ENCODE measurements at places on chromosomes 12 and 14.

GRCh38 chr12:57332646-57333312 is 81.8 kb upstream of the STAC3 start:
- DNase-seq = no peak

DNA sequence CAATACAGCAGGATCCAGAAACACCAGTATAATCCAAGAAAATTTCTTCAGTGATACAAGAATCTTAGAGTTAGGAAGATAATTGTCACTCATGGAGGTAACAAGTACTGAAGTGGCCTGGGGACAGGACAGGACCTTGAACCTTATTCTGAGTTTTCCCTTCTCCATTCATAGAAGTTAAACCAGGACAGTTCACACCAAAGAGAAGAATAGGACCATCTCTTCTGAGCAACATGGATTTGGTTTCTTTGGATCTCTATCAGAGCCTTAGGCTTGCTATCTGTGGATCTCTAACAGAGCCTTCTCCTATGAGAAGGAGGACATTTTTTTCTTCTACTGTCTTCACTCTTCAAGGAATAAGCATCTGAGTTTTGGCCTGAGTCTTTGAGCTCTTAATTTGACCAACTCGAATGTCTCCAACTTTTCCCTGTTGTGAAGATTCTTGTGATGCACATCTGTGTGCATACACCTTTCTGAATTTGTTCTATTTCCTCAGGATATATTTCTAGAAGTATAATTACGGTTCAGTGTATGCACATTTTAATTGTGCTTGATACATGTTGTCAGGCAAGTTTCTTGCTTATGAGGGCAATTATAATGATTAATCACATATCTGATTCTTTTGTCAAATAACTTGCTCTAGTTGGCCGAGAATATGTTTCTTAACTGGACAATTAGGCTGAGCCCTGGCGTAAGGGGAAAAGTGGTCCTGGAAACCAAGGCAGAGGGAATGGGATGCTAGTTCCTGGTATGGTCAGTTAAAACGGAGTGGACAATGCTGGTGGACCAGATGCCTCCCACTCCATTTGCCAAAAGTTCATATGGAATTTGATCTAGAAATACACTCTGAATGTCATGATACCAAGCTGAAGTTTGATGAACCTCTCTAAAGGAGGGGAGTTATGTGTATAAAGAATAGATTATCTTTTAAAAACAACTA is 6.6 kb downstream of the KRT6A start:
- DNase-seq = no peak

DNA sequence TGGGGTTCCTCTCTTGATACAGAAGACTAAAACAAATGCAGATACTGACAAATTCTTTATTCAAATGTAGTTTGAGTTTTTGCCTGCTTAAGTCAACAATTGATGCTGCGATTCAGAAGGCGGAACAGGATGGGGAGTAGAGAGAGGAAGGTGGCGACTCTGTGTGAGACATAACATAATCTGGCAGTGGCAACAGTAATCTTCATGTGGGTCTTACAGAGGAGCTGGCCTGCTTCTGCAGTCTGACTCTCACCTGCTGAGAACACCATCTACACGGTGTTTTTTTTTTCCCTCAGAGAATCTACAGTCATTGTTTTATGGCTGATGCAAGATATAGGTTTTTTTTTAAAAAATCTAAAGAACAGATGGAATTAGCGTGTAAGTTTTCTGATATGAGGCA is 10.1 kb downstream of the CCDC92 start:
- DNase-seq = no peak

DNA sequence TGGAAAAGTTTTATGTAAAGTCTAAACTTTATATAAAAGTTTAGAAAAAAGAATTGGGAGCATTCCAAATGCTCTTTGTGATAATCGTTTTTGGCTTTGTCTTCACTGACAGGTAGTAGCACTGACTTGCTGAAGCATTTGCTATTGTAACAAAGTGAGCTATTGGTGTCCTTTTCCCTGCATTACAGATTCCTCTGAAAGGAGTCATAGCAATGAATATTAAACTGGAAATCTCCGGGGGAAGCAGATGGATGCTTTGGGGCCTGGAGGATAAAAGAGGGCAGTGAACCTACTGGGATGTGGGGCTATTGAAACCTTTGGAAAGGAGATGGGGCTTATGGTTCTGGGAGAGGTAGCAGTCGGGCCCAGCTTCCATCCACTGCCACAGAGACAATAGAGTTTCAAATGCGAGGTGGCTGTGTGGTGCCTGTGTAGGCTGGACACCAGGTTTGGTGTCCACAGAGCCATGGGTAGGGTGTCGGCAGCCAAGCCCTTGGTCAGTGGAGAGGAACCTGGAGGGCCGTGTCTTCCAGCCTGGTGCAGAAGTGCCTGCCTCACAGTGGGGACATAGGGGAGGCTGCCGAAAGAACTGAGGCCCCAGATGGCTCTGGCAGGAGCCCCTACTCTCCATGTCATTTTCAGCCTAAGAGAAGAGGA is 10.1 kb downstream of the GSG1 start:
- no peak for DNase-seq

GRCh38 chr12:98053202-98053601 is 462.2 kb upstream of the TMPO start:
- no peak for DNase-seq

DNA sequence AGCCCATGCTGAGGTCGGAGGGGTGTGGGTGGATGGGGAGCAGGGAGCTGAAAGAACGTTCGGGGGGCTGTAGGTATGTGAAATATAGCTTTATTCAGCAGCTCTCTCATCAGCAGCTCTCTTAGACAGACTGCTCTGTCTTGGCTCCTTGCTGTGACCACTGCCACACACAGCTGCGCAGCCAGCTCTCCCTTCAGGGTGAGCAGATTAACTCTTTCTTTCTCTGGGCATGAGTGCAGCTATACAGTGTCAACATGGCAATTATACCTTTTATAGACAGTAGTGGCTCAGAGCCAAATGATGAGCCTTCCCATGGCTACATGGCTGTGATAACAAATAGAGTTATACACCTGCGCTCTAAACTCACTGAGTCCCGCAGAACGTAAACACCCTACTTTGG is 137.7 kb upstream of the NEDD1 start:
- no peak for DNase-seq

GRCh38 chr12:28227251-28227650 is 37.0 kb downstream of the CCDC91 start:
- DNase-seq = no peak

GRCh38 chr14:93089521-93090269 is 26.0 kb downstream of the ITPK1 start:
- DNase-seq = no peak

All from bone marrow (tissue), 2 donors.